ENCODE measurements at places on chromosomes 13 and 19.

DNA sequence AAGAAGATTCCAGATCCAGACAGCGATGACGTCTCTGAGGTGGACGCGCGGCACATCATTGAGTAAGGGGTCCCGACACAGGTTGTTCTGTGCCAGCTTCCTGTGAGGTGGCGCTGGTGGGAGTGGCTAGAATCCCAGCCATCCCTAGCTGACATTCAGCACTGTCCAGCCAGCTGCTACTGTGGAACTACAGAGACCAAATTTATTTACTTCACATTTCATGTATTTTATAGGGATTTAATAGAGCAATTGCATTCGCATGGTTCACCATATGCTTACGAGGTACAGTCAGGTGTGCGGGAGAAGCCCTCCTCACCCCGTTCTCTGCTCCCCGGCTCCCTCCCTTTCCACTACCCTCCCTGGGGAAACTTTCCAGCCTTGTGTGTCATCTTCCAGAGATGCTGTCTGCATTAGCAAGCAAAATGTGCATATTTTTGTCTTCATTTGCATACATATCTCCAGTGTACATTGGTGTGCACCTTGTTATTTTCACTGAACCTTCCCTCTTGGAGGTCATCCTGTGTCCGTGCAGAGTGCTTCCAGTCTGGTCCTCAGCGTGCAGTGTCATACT is 47.2 kb downstream of the SMARCA4 start:
- DNase-seq, result no peak

- no peak for DNase-seq
Measured at GRCh38 chr13:44617648-44618047, 41.5 kb upstream of the TSC22D1 start.

DNA sequence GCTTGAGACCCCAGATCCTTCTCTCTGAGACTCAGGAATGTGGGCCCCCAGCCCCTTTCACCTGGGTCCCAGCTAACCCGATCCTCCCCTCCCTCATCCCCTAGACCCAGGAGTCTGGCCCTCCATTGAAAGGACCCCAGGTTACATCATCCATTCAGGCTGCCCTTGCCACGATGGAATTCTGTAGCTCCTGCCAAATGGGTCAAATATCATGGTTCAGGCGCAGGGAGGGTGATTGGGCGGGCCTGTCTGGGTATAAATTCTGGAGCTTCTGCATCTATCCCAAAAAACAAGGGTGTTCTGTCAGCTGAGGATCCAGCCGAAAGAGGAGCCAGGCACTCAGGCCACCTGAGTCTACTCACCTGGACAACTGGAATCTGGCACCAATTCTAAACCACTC is 463 bp downstream of the FGF21 start:
- no peak for DNase-seq

GRCh38 chr19:30053558-30053957 is 111.5 kb downstream of the URI1 start:
- no peak for DNase-seq

DNA sequence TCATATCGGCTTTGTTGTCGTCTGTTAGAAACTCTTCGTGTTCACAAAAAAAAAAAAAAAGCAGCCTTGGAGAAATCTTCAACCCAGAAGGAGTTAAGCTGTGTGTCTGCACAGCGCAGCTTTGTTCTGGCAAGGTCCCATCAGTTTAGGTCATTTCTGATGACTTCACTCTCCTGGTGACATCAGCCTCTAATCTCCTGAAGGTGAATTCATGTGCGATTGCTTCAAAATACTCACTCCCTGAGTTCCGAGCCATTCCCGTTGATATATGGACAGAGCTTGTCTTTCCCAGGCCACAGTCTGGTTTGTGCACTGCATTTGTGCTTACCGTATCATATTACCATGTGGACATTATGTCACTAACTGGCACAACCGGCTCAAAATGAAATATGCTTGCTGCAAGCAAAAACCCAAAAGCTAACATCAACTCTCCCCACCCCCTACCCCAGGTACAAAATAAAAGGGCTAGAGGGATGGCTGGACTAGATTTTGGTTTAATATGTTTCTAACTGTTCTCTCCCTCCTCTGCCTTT is 342.4 kb downstream of the KCNRG start:
- DNase-seq, result peak; percentile 11

DNA sequence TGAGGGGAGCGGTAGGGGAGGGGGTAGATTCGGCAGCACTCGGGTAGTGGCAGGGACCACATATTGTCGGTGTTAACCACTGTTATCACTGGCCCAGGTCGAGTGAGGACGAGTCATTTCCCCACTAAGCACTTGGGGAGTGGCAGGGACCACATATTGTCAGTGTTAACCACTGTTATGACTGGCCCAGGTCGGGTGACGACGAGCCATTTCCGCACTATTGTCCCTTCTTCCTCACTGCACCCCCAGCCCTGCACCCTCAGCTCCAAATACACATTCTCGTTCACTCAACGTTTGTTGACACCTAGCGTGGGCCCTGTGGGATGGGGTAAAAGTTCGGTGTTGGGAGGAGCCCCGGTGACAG is 467 bp upstream of the CLN5 start:
- DNase-seq, result no peak

- DNase-seq, result no peak
Measured at GRCh38 chr13:111034811-111035210, 80.3 kb upstream of the ARHGEF7 start.

- no peak for DNase-seq
Measured at GRCh38 chr19:41774515-41774980, 19.2 kb downstream of the CEACAM6 start.
